ENCODE measurements at places on chromosomes 1 and 21.

- H3K4me1 ChIP-seq, result peaks cover 22% of the 10 kb centered on the region
- no peaks in the 10 kb centered on the region for H3K27me3 ChIP-seq
- no peak overlapping the region for H3K4me3 ChIP-seq
- DNase-seq, result peak; percentile 67
- no peak overlapping the region for H3K27ac ChIP-seq
- H3K36me3 ChIP-seq, result peaks cover 18% of the 10 kb centered on the region
These were observed 47.1 kb downstream of the MYSM1 start for GRCh38 chr1:58652651-58653184.

DNA sequence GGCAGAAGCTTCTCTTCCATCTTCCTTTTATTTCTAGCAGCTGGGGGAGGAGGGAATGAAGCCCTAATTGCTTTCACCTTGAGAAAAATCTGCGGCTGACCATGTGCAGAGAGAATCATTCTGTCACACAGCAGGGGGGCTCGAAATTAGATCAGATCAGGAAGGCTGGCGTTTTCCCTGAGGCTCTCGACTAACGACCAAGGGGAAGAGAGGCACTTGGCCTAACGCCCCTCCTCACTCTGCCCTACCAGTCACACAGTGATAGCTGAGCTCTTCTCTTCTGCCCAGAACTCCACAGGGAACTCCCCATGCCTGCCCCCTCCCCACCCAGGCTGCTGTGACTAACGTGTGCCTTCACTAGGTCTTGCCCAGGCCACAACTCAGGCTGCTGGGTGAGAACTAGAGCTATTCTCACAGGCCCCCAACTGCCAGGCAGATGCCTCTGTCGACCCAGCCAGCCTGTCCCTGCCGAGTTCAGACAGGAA is 26.5 kb upstream of the KHDRBS1 start:
- H3K36me3 ChIP-seq, result peaks cover 9% of the 10 kb centered on the region
- H3K4me3 ChIP-seq, result no peak overlapping the region
- DNase-seq, result no peak
- no peak overlapping the region for H3K27ac ChIP-seq
- H3K4me1 ChIP-seq, result peaks cover 58% of the 10 kb centered on the region

- peak overlapping the region; percentile 63 for H3K4me3 ChIP-seq
- H3K36me3 ChIP-seq, result peaks cover 2% of the 10 kb centered on the region
- H3K27me3 ChIP-seq, result peaks cover 57% of the 10 kb centered on the region
These were observed 610 bp downstream of the COL6A2 start for GRCh38 chr21:46098303-46099141.

- peak overlapping the region; percentile 49 for H3K27ac ChIP-seq
- peaks cover 23% of the 10 kb centered on the region for H3K27me3 ChIP-seq
- H3K4me3 ChIP-seq, result peak overlapping the region; percentile 61
- H3K36me3 ChIP-seq, result peaks cover 2% of the 10 kb centered on the region
- DNase-seq, result peak; percentile 80
These were observed 16.2 kb upstream of the TTLL10 start for GRCh38 chr1:1157426-1157913.

- no peak overlapping the region for H3K27ac ChIP-seq
- H3K27me3 ChIP-seq, result no peaks in the 10 kb centered on the region
- no peak for DNase-seq
These were observed 28.3 kb upstream of the KCNJ15 start for GRCh38 chr21:38228537-38228936.

- peaks cover 7% of the 10 kb centered on the region for H3K4me1 ChIP-seq
- peaks cover 1% of the 10 kb centered on the region for H3K36me3 ChIP-seq
- DNase-seq, result no peak
- no peak overlapping the region for H3K27ac ChIP-seq
- peaks cover 29% of the 10 kb centered on the region for H3K27me3 ChIP-seq
- no peak overlapping the region for H3K4me3 ChIP-seq
These were observed 12.7 kb upstream of the SDHB start for GRCh38 chr1:17066361-17067068.

DNA sequence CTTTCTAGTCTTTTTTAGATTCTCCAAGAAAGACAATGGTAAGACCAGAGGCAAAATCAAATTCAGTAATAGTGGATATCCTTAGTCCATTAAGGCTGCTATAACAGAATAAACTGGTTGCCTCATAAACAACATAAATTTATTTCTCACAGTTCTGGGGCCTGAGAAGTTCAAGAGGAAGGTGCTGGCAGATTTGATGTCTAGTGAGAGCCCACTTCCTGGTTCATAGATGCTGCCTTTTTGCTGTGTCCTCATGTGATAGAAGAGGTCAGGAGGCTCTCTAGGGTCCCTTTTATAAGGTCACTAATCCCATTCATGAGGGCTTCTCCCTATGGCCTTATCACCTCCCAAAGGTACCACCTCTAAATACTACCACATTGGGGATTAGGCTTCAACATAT is 31.5 kb upstream of the BTG3 start:
- DNase-seq, result no peak
- H3K4me1 ChIP-seq, result no peaks in the 10 kb centered on the region
- no peak overlapping the region for H3K4me3 ChIP-seq

- H3K27me3 ChIP-seq, result peaks cover 13% of the 10 kb centered on the region
- H3K36me3 ChIP-seq, result no peaks in the 10 kb centered on the region
- DNase-seq, result peak; percentile 36
These were observed 38.4 kb upstream of the FOXO6 start for GRCh38 chr1:41322835-41323234.

DNA sequence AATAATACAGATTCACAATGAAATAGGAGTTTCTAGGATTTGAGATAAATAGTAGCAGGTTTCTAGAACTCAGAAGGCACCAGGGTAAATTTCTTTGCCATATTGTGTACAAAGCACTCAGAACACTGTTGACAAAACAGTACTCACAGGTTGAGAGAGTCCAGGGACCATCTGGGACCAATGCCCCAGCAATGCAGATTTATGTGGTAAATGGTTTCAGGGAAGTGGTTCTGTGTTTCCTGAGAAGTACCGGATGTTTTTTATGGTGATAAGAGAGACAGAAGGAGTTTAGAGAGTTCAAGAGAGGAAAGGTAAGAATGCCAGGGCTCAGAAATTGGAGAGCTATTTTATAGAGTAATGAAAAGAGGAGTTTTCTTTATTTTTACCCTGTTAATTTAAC is 29.6 kb upstream of the DIPK1A start:
- peaks cover 58% of the 10 kb centered on the region for H3K4me1 ChIP-seq
- peaks cover 15% of the 10 kb centered on the region for H3K36me3 ChIP-seq
- peak overlapping the region; percentile 25 for H3K4me3 ChIP-seq
- H3K27me3 ChIP-seq, result no peaks in the 10 kb centered on the region

DNA sequence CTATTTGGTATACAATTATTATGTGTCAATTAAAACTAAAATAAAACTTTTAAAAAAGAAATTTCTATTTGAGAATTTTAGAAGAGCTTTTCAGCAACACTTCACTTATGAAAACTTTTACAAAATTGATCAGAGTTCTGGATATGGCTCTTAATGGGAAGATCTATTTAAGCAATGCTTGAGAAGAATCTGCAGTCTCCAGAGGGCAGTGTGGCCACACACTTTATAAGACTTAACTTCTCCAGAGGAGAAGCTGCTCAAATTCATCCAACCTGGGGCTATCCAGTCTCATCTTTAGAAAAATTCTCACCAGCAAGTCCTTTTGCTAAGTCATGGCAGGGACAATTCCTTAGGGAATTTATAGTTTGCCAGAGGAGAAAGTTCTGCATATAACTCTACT is 25.2 kb upstream of the AGO1 start:
- H3K27me3 ChIP-seq, result peaks cover 4% of the 10 kb centered on the region
- H3K27ac ChIP-seq, result no peak overlapping the region
- DNase-seq, result no peak
- H3K4me1 ChIP-seq, result no peaks in the 10 kb centered on the region
- peaks cover 4% of the 10 kb centered on the region for H3K36me3 ChIP-seq
- H3K4me3 ChIP-seq, result no peak overlapping the region

DNA sequence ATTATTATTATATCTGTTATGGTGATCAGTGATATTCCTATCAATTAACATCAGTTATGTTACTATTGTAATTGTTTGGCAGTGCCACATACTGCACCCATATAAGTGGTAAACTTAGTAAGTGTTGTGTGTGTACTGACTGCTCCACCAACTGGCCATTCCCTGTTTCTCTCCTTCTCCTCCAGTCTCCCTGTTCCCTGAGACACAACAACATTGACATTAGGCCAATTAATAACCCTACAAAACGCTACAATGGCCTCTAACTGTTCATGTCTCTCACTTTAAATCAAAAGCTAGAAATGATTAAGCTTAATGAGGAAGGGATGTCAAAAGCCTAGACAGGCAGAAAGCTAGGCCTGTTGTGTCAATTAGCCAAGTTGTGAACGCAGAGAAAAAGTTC is 6.6 kb upstream of the THRAP3 start:
- peaks cover 5% of the 10 kb centered on the region for H3K4me1 ChIP-seq
- H3K27me3 ChIP-seq, result peaks cover 10% of the 10 kb centered on the region
- DNase-seq, result no peak

DNA sequence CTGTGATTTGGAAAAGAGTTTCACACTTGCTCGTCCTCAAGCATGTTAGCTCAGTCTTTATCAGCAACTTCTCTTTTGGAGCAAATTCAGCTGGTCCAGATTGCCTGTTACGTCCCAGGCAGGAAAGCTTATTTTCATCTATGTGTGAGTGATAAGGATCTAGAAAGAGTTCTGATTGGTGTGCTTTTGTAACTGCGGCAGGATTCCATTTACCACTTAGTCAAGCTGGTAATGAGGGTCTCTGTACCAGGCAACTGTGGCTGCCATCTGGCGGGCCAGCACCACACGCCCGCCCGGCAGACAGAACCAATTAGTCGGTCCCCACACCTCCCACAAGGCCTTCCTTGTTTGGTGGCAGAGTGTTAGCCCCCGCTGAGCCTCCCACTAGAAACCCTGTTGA is 21.0 kb downstream of the C1orf87 start:
- no peaks in the 10 kb centered on the region for H3K27me3 ChIP-seq
- DNase-seq, result no peak

GRCh38 chr1:78237364-78237916 is 191.7 kb downstream of the GIPC2 start:
- no peak overlapping the region for H3K27ac ChIP-seq
- H3K36me3 ChIP-seq, result no peaks in the 10 kb centered on the region
- H3K4me3 ChIP-seq, result no peak overlapping the region

GRCh38 chr1:220892997-220893700 is 13.9 kb downstream of the HLX start:
- H3K4me3 ChIP-seq, result no peak overlapping the region
- no peak for DNase-seq
- no peaks in the 10 kb centered on the region for H3K36me3 ChIP-seq
- peaks cover 80% of the 10 kb centered on the region for H3K27me3 ChIP-seq
- H3K4me1 ChIP-seq, result peaks cover 2% of the 10 kb centered on the region

GRCh38 chr1:54678776-54679643 is 36.7 kb upstream of the TTC4 start:
- DNase-seq, result no peak
- H3K4me1 ChIP-seq, result no peaks in the 10 kb centered on the region
- H3K36me3 ChIP-seq, result no peaks in the 10 kb centered on the region
- peaks cover 3% of the 10 kb centered on the region for H3K27me3 ChIP-seq
- H3K4me3 ChIP-seq, result no peak overlapping the region
- H3K27ac ChIP-seq, result no peak overlapping the region

GRCh38 chr1:43135857-43136781 is 36.0 kb downstream of the EBNA1BP2 start:
- peaks cover 31% of the 10 kb centered on the region for H3K27me3 ChIP-seq
- H3K27ac ChIP-seq, result no peak overlapping the region
- no peak for DNase-seq
- H3K36me3 ChIP-seq, result no peaks in the 10 kb centered on the region
- H3K4me3 ChIP-seq, result no peak overlapping the region
- no peaks in the 10 kb centered on the region for H3K4me1 ChIP-seq

GRCh38 chr1:147717051-147717705 is 43.2 kb downstream of the GJA5 start:
- no peak for DNase-seq
- H3K4me3 ChIP-seq, result no peak overlapping the region
- H3K36me3 ChIP-seq, result no peaks in the 10 kb centered on the region
- H3K27me3 ChIP-seq, result peaks cover 27% of the 10 kb centered on the region

DNA sequence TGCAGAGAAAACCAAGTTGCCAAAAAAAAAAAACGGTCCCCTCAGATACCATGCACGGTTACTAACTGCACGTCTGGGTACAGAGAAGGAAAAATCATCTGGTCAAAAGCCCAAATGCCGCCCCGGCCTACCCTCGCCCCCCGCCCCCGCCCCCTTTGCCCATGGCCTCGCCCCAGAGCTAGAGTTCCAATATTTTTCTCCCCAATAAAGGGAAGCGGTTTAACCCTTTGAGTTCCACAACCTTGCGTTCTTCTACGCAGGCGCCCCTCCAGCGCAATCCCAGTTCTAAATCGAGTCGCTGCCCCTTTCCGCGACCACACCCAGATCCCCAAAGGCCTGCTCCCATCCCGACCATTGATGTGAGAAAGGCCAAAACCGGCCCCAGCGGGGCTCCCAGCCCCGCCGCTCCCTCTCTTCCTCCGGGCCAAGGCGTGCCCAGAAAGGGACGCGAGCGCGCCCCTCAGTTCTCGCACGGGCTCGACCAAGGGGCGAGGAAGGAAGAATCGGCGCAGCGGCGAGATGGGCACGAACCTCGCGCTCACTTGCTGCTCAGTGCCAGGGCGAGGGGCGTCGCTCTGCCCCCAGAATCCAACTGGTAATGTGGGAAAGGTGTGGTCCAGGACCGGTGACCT is 797 bp downstream of the WDR47 start:
- no peaks in the 10 kb centered on the region for H3K36me3 ChIP-seq
- DNase-seq, result peak; percentile 54
- peak overlapping the region; percentile 93 for H3K27ac ChIP-seq
- H3K4me1 ChIP-seq, result peaks cover 17% of the 10 kb centered on the region

DNA sequence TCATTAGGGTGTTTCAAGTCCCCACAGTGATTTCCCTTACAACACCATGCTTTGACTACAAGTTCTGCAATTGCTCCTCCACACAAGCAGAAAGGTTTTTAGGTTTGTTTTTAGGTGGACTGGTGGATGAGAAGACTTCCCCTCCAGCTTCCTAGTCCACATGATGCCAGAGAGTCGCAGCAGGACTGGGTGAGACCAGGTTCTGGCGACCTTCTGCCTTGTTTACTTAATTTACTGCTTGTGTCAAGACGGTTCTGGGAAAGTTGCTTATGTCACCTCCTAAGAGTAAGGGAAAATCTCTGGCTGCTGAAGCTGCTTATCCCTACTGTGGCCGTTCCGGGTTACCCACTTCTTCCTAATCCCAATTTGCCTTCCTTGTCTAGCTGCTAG is 76.4 kb downstream of the GLUL start:
- H3K27me3 ChIP-seq, result peaks cover 10% of the 10 kb centered on the region
- H3K4me1 ChIP-seq, result no peaks in the 10 kb centered on the region
- no peak overlapping the region for H3K27ac ChIP-seq
- H3K36me3 ChIP-seq, result no peaks in the 10 kb centered on the region
- DNase-seq, result no peak

GRCh38 chr1:6745073-6745472 is 40.2 kb upstream of the CAMTA1 start:
- H3K27me3 ChIP-seq, result peaks cover 38% of the 10 kb centered on the region
- DNase-seq, result no peak
- no peak overlapping the region for H3K27ac ChIP-seq
- H3K4me1 ChIP-seq, result peaks cover 4% of the 10 kb centered on the region
- H3K4me3 ChIP-seq, result no peak overlapping the region

- no peak overlapping the region for H3K27ac ChIP-seq
- no peak for DNase-seq
- no peak overlapping the region for H3K4me3 ChIP-seq
- peaks cover 19% of the 10 kb centered on the region for H3K36me3 ChIP-seq
- peaks cover 89% of the 10 kb centered on the region for H3K4me1 ChIP-seq
These were observed 41.7 kb upstream of the ECE1 start for GRCh38 chr1:21331752-21332478.
